ENCODE measurements at places on chromosomes 5 and 9.

- no peak for DNase-seq
Observed at GRCh38 chr5:180782748-180783147, 19.9 kb downstream of the MGAT1 start.

DNA sequence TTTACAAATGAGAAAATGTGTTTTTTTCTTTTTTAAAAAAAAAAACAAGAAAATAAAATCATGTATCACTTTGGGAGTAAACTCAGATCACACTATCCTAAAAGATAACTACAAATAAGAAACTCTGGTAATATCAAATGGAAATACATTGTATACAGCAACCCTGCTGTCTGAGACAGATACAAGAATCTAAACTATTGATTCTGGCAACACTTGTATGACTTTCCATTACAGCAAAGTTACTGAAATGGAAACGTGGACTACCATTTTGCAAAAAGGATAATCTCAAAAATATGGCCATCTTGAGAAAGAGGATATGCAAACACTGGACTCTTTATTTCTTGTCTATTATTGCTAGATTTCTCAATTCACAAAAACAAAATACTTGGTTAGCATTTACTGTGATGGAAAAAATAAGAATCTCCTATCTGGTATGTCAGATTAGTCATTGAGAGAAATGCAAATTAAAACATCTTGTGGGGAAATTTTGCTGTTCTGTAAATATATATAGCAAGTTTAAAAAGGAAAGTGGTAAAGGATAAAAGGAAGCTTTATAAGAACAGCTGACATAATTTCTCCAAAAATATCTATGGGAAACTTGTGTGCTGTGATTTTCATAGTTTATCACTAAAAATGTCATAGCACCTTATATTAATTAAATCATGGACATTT is 112.9 kb upstream of the FER start:
- DNase-seq, result no peak

- no peak for DNase-seq
Observed at GRCh38 chr5:53359916-53360517, 120.4 kb upstream of the FST start.

DNA sequence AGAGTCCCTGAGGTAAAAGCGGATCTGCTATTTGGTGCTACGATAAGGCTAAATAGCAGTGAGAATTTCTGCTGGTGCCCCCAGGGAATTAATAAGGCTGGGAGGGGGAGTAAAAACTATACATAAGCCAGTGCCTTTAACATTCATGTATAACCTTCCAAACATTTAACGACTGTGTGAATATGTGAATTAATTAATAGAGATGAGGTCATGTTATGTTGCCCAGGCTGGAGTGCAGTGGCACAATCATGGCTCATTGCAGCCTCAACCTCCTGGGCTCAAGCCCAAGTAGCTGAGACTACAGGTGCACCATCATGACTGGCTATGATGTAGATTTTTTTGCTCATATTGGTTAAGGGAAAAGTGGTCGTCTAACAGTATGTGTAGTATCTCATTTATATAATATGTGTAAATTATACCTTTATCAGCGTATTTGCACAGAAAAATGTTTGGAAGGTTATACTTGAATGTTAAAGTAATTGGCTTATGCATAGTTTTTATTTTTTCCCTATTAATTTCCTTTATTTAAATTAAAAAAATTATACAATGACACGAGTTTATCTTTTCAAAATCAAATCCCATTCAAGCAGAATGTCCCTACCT is 64.6 kb downstream of the EHMT1 start:
- no peak for DNase-seq

GRCh38 chr9:126989847-126990842 is 75.6 kb downstream of the RALGPS1 start:
- no peak for DNase-seq

GRCh38 chr9:13228431-13228830 is 51.1 kb downstream of the MPDZ start:
- DNase-seq, result no peak

- DNase-seq, result no peak
Observed at GRCh38 chr5:16500024-16500423, 34.4 kb upstream of the ZNF622 start.

DNA sequence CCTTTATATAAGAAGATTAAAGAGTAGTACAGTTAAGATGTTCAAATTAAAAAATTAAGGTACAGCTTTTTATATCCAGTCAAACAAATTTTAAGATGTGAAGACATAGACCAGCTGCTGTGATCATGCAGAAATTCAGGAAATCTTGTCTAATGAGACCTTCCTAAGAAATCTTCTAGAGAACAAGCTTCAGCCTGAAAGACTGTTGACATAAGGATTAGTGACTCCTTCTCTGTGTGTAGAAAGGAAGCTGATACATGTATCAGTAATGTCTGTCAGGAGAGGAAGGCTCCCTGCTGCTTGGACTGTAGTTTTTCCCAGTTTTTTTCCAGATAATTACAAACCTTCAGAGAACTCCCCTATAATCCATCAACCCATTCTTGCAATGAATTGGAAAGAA is 75.8 kb upstream of the PCSK5 start:
- no peak for DNase-seq

- DNase-seq, result no peak
Observed at GRCh38 chr5:146675636-146676035, 159.6 kb upstream of the GPR151 start.

Measured in stimulated activated CD4-positive, alpha-beta T cell treated with anti-CD3 and anti-CD28 coated beads, TNF-alpha, amount 100 ng/mL, for 1 hour (primary cell).